ENCODE measurements at places on chromosomes 1 and 21.

- DNase-seq, result peak; percentile 18
Observed at GRCh38 chr1:1938613-1939295, 19.7 kb upstream of the TMEM52 start.

- no peak for DNase-seq
Observed at GRCh38 chr1:50108497-50109059, at the start of gene ELAVL4. Gene ELAVL4, plus strand, starts transcription at chr1:50108920. Its CDS starts 270 bp downstream, at chr1:50109190.

DNA sequence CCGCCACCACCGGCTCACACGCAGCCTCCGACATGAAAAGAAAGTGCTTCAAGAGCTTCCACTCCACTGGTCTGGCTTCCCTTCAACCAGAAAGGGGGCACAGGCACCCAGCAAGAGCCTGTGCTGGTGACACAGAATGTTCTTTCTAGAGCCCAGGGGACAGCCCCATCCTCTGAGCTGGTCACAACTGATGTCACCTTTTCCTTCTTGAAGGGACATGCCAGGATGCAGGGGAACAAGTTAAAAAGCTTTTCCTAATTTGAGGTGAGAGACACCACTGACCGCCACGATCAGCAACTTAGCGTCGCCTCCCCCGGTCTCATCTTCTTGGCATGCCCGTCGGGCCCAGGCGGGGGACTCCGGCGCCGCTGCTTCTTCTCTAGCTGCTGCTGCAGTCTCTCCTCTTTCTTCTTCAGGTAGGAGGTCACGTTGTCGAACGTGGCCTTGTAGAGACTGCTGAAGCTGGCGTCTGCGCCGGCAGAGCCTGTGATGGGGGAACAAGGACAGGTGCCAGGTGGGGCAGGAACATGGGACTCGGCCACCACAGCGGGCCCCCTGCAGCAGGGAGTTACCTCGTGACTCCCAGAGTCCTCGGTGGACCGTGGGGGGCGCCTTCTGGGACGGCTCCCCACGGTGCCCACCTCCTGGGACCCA is 29.5 kb downstream of the WDR4 start:
- DNase-seq, result peak; percentile 13

GRCh38 chr1:55129194-55129728 is 85.9 kb downstream of the USP24 start:
- no peak for DNase-seq

GRCh38 chr1:84090447-84091245 is 53.4 kb upstream of the PRKACB start:
- no peak for DNase-seq

GRCh38 chr1:30514945-30515344 is 208.4 kb downstream of the MATN1 start:
- DNase-seq, result no peak

- DNase-seq, result no peak
Observed at GRCh38 chr1:147786536-147786935, 26.1 kb upstream of the GJA5 start.

DNA sequence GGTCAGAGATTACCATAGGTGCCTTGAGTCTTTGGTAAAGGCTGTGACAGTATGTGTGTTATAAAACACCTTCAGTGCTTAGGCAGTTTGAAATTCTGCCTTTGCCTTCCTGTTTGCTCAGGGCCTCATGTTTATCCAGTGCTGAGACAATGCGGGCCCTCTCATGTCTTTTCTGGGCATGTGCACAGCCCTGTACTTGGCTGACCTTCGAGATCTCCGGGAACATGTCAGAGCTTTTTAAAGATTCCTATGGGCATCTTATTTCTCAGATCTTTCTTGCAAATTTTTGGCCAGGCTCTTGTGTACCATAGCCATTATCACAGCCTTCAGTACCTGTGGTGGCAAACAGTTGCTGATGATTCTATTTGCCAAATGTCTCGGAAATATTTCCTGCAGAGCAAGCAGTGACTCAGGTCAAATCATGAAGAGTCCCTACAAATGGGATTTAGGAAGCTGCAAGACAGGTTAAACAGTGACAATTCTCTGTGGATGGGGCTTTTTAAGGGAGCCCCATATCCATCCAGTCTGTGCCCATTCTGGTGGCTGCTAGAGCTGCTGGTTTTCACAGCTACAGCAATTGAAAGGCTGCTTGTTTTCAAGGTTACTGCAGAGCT is 42.1 kb downstream of the HOOK1 start:
- peak; percentile 31 for DNase-seq
